B cell (primary cell): ENCODE measurements at places on chromosomes 7 and 10.
A peak's percentile ranks its signal among the peaks of the same experiment; 100 is the strongest.

- DNase-seq, result peak; percentile 70
Observed at GRCh38 chr10:96339956-96340904, 18.6 kb downstream of the OPALIN start.

- peak; percentile 71 for DNase-seq
Observed at GRCh38 chr10:74058658-74059057, 60.7 kb downstream of the VCL start.

DNA sequence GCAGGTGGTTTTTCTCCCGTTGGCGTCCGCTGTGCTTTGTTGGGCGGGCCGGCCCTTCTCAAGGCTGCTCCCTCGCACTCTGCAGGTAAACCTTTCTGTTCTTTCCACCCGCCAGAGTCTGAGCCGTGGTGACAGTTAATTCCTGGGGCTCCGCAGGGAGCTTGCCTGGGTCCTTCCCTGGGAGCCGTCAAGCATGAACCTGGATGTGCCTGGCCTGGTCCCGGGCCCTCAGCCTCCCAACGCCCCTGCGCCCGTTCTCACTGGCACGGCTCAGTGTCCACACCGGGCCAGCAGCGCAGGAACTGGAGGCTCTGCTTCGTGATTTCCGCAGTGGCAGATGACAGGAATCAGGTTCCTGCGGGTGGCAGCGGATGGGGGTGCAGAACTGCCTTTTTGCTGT, 10.9 kb upstream of the NKX6-2 start:
- no peak for DNase-seq

- DNase-seq, result no peak
Observed at GRCh38 chr7:42627626-42628025, 284.2 kb downstream of the C7orf25 start.

- DNase-seq, result no peak
Observed at GRCh38 chr7:30877015-30877769, 34.5 kb upstream of the AQP1 start.

DNA sequence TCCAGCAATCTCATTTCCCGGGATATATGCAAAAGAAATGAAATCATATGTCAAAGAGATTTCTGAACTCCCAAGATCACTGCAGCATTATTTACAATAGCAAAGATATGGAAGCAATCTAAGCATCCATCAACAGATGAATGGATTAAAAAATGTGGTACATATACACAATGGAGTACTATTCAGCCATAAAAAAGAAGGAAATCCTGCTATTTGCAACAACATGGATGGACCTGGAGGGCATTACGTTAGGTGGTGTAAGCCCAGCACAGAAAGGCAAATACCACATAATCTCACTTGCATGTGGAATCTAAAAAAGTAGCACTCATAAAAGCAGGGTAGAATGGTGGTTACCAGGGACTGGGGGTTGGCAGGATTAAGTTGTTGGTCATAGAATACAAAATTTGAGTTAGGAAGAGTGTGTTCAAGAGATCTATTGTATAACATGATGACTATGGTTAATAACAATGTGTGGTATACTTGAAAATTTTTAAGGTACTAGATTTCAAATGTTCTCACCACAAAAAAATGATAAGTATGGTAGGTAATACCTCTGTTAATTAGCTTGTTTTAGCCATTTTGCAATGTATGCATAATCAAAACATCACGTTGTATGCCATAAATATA, 32.9 kb upstream of the EIF5AL1 start:
- no peak for DNase-seq

DNA sequence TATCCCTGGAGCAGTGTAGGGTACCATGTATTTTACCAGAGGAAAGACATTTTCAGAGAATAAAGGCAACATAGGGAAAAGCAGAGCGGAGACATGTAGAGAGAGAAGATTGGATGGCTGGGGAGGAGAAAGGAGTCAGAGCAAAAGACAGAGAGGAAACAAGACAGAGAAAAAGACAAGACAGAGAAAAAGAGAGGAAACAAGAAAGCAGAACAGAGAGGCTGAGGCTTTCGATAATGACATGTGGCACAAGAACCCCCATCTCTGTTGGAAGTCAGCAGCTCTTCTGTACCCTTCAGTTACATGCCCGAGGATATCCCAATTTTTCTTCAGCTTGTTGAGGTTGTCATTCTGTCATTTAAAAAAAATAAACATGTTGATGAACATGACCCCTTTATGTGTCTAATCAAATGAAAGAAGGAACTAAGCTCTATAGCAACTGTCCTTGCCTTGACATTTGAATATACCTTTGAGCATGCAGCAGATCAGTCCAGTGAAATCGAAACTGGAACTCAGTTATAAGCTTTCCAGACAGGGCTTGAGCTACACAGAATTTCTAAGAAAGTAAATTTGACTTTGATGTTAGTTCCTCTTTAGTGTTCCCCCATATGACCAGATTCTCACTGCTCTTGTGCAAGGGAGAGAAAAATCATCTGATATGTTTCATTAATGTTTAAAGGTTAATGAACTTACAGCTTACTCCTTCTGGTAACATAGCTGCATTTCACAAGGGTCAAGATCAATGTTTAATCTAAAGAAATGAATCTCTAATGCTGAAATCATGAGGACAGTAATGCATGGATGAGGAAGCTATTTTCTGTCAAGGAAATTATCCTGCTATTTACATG, 75.1 kb upstream of the SP4 start:
- DNase-seq, result peak; percentile 87

- DNase-seq, result no peak
Observed at GRCh38 chr10:78266741-78267469, 233.2 kb downstream of the RPS24 start.
